ENCODE measurements at places on chromosomes 3 and 15. TPM values are rescaled to one million over a fixed set of nuclear protein-coding genes. Genes with fewer than 3 reads are reported as not detected.

Gene LAMB2
- not detected for total RNA-seq

Gene PCLAF
- 81.9 TPM for total RNA-seq

Gene HRG
- not detected for total RNA-seq

Gene NANOGP8
- not detected for total RNA-seq

Gene FETUB
- not detected for total RNA-seq

Gene SENP8
- 1.7 TPM for total RNA-seq

Gene NR2E3
- total RNA-seq: not detected

Gene SPINK8
- not detected for total RNA-seq

Gene PLSCR2
- not detected for total RNA-seq

Gene SLC9C1
- total RNA-seq: not detected

Gene SPESP1
- 0.51 TPM for total RNA-seq

Gene GRK7
- total RNA-seq: not detected

Gene C3orf70
- 0.05 TPM for total RNA-seq

Gene SEMA5B
- total RNA-seq: not detected

Gene GP5
- total RNA-seq: 0.26 TPM

Gene SCAANT1
- not detected for total RNA-seq

Gene EPHA3
- not detected for total RNA-seq

Gene MYO5A
- 19.8 TPM for total RNA-seq

All from activated CD4-positive, alpha-beta T cell treated with anti-CD3 and anti-CD28 coated beads, Interleukin-2, amount 10 ng/mL, durations not matched to agents 24 days and 14 days (primary cell).